ENCODE measurements at places on chromosomes 3 and 15. TPM values are rescaled to one million over a fixed set of nuclear protein-coding genes. Genes with fewer than 3 reads are reported as not detected.

Gene ZNF662
- total RNA-seq, result 27.5 TPM

Gene ULK3
- 41.8 TPM for total RNA-seq

Gene PIGX
- total RNA-seq, result 40.6 TPM

Gene THUMPD3
- total RNA-seq, result 50.1 TPM

Gene RSRC1
- 66.5 TPM for total RNA-seq

Measured in spinal cord (tissue), 10 donors.